ENCODE measurements at places on chromosomes 4 and X.
A peak's percentile ranks its signal among the peaks of the same experiment; 100 is the strongest.

DNA sequence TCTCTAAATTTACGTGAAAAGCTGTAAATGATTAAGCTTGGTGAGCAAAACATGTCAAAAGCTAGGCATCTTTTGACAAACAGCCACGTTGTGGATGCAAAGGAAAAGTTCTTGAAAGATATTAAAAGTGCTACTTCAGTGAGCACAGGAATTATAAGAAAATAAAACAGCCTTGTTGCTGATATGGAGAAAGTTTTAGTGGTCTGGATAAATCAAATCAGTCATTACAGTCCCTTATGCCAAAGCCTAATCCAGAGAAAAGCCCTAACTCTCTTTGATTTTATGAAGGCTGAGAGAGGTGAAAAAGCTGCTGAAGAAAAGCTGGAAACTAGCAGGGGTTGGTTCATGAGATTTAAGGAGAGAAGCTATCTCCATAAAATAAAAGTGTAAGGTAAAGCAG is 487.2 kb downstream of the CCSER1 start:
- DNase-seq = no peak

GRCh38 chrX:48854898-48855297 is 19.5 kb upstream of the PCSK1N start:
- no peak for DNase-seq

- DNase-seq = no peak
Measured at GRCh38 chr4:161364681-161365080, 799.1 kb downstream of the FSTL5 start.

DNA sequence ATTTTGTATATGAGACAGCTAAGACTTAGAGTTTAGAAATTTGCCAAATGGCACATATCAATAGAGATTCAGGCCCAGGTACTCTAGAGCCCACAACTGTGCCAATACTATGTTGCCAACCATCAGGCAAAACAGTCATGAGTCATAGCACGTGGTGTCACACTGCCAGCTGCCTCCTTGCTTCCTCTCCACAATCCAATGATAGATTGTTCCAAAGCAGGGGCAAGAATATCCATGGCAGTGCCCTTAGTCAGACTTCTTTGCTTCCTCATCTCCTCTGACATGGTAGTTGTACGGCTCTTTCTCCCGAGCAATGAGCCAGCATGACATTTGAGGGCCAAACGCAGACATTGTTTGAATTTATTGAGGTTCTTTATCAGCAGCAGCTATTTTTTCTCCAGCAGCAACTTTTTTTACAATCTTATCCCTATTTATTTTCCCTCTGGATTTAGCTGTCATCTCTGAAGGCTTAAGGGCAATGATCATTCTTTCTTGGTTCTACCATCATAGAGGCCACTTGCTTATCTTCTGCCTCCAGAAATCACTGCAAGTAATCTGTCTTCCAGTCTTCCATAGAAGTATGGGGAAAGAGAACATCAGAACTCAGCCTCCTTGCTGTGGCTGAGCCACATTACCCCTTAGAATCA is 169.7 kb downstream of the COL4A6 start:
- no peak for DNase-seq

GRCh38 chr4:47662975-47663374 is 174.9 kb downstream of the CORIN start:
- DNase-seq = no peak

DNA sequence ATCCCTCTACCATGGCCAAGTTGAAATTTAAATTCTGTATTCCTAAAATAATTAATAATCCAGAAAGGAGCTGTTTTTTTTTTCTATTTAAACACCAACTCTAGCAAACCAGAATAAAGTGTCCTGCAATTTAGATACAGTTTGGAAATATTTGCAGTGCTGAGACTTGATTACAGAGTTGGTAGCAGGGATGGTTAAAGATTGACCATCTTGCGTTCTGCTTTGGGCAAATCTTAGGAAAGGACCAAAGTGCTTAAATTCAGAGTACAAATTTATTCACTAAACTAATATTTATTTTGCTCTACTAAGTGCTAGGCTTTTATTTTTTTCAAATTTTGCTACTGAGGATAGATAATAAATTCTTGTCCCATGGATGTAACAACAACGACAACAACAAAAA is 180.2 kb upstream of the AADAT start:
- no peak for DNase-seq

GRCh38 chr4:9820343-9820742 is 38.9 kb downstream of the DRD5 start:
- no peak for DNase-seq

DNA sequence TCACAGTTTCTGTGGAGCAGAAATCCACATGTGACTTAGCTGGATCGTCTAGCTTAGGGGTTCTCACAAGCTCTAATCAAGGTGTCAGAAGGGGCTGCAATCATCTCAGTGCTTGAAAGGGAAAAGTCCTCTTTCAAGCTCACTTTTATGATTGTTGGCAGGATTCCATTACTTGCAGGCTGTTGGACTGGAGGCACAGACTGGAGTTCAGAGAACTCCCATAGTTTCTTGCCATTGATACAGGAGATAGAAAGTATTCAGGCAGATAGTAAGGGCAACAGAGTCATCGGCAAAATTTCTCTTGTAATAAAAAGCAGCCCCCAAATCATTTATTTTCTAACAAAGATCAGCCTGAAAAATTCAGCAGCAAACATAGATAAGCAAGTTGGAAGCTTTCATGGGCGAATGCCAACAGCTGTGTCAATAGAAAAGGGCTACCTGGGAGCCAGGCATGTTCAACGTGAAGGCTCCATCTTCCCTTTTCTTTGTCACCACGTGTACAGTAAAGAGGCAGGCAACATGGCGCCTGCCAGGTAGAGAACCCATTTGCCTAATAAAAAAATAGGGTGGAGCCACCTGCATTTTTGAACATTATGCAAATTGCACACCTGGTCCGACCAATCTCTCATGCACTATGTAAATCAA is 64.4 kb downstream of the CXCL13 start:
- no peak for DNase-seq

DNA sequence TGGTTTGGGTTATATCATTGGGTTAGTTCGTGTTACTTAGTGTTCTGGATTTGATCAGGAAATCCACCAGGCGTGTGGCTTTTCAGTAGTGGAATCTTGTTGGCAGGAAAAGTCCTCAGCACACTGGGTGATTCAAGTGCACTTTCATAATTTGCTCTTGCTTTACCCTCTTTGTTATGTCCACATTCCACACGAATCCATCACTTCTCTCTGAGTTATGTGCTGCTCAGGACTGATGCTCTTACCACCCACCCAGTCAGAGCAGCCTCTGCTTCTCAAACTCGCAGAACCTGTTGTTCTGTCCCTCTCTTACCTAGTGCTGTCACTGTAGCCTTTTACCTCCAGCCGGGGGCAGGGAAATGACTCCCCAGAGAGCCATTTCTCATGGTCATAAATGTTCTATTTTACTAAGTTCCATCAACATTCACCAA is 37.2 kb upstream of the SCRG1 start:
- DNase-seq = no peak

GRCh38 chr4:182063651-182064050 is 179.6 kb upstream of the TENM3 start:
- DNase-seq = no peak

DNA sequence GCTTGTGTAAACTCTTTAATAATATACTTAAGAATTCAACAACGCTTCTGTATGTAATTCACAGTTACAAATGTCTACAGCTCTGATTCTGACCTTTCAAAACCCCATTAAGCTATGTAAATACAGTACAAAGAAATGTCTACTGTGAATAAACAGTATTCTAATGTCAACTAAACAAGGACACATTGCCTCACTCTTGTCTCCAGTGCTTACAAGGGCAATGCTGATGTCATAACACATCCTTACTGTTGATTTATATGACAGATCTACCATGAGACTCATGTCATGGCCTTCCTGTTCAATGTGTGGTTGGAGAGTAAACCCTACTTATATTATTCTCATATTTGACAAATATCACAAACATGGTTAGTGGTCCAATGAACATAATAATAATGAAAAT is 256.1 kb upstream of the ADGRL3 start:
- no peak for DNase-seq

DNA sequence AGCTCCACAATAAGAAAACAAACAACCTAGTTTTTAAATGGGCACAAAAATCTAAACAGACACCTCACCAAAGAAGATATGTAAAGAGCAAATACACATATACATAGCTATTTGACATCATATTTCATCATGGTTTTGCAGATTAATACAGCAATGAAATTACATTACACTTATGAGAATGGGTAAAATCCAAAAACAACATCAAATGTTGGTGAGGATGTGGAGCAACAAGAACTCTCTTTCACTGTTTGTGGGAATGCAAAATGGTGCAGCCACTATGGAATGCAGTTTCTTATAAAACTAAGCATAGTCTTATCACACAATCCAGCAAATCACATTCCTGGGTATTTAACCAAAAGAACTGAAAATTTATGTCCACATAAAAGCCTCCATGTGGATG is 25.0 kb downstream of the TLR6 start:
- DNase-seq = no peak

- no peak for DNase-seq
Measured at GRCh38 chr4:131978120-131978519, 1171.0 kb upstream of the PCDH10 start.

DNA sequence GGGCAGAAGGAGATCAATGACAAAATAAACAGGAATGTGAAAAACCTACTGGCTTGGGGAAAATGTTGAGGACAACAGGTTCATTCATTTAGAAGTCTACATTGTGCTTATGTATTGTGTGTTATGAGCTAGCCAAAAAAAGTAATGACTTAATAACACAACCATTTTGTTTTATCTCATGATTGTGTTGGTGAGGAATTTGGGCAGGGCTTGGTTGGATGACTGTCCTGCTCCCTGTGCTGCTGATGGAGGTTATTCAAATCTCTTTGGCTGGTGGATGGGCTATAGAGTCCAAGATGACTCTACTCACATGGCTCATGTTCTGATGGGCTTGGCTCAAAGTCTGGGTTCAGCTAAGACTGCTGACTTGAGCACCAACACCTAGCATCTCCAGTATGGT is 116.3 kb downstream of the HS3ST1 start:
- DNase-seq = peak; percentile 38

GRCh38 chrX:78708262-78708661 is 39.3 kb upstream of the LPAR4 start:
- DNase-seq = no peak

DNA sequence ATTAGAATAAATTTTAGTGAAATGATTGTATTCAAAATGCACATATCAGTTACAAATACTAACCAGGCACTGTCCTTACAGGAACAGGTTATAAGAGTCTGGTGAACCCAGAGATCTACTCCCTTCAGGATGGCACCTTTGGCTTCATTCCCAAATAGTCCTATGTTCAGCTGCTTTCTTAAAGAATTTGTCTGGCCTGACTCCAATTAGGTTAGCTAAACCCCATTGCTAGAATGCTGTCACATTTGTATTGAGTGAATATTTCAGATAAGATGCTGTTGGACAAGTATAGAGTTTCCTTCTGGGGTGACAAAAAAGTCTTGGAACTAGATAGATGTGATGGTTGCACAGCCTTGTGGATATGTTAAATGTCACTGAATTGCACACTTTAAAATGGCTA is 69.4 kb downstream of the EFHC2 start:
- no peak for DNase-seq
